ENCODE measurements at places on chromosomes 5 and 9.

- no peak for DNase-seq
Measured at GRCh38 chr5:20030125-20030524, 42.1 kb upstream of the CDH18 start.

DNA sequence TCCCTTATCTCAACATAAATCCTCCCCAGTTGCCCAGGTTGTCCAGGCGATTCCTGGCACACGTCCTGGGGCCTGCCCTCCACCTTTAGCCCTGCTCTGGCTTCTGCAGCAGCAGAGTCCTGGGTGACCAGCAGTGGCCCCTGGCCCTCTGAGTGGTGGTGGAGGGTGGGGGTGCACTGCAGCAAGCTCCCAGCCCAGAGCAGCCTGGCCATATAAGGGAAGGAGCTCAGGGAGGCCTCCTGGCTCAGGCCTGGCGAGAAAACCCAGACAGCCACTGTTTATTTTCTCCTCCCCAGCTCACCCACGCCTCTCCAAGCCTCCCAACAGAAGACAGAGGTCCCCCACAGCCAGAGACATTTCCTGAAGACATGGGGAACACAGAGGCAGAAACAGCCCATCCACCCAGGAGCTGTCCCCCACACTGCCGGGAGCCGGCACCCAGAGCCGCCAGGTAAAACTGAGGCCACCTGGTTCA is 44.7 kb upstream of the IL17B start:
- no peak for DNase-seq

- no peak for DNase-seq
Measured at GRCh38 chr9:69317894-69318293, 7.1 kb upstream of the ENTREP1 start.

- no peak for DNase-seq
Measured at GRCh38 chr9:135962696-135963307, 1.6 kb upstream of the UBAC1 start.

DNA sequence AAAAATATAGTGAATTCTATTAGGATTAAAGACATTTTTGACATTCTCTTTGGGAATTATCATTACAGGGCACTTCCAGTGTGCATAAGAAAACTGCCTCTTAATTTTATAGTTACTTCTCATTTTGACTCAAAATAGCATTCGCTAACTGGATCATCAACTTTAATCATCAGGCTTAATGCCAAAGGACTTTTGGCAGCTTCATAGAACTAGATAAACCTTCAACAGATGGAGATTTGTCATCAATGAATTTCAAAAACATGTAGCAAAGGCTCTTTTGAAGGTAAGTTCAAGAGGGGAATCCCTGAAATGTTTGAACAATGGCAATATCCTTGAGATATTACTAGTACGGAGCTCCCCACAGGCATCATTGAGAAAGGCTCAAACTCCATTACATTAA is 447.2 kb downstream of the PDE4D start:
- DNase-seq: no peak

- no peak for DNase-seq
Measured at GRCh38 chr5:118956727-118957126, 31.6 kb downstream of the DTWD2 start.

DNA sequence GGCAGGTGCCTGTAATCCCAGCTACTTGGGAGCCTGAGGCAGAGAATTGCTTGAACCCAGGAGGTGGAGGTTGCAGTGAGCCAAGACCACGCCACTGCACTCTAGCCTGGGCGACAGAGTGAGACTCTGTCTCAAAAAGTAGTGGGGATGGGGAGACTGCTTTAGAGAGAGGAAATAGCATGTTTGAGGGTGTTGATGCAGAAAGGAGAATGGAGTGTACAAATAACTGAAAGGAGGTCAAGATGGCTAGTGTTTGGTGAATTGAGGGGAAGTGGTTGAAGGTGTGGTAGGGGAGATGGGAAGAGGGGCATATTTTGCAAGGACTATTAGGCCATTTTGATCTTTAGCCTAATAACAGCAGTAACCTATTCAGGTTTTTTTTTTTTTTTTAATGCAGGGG is 18.2 kb downstream of the TENT2 start:
- DNase-seq: no peak

GRCh38 chr5:74127381-74128320 is 501.7 kb downstream of the ARHGEF28 start:
- no peak for DNase-seq

DNA sequence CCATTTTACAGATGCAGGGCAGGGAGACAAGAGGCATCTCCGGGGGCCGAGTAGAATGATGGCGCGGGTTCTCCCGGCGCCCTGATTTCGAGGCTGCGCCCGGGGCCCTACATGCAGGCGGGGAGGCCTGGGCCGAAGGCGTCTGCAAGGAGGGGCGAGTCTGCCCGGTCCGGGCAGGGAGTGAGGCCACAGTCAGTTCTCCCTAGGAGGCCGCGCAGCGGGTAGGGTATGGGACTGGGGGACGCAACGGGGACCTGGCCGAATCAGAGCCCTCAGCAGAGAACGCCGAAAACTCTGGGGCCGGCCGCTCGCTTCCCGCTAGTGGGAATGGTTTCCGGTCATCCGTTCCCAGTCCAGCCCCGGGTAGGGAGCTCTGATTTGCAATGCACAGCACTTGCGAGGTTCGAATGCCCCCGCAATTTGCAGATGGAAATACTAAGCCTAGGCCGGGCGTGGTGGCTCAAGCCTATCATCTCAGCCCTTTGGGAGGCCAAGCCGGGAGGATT is 6.4 kb downstream of the TLX3 start:
- no peak for DNase-seq

DNA sequence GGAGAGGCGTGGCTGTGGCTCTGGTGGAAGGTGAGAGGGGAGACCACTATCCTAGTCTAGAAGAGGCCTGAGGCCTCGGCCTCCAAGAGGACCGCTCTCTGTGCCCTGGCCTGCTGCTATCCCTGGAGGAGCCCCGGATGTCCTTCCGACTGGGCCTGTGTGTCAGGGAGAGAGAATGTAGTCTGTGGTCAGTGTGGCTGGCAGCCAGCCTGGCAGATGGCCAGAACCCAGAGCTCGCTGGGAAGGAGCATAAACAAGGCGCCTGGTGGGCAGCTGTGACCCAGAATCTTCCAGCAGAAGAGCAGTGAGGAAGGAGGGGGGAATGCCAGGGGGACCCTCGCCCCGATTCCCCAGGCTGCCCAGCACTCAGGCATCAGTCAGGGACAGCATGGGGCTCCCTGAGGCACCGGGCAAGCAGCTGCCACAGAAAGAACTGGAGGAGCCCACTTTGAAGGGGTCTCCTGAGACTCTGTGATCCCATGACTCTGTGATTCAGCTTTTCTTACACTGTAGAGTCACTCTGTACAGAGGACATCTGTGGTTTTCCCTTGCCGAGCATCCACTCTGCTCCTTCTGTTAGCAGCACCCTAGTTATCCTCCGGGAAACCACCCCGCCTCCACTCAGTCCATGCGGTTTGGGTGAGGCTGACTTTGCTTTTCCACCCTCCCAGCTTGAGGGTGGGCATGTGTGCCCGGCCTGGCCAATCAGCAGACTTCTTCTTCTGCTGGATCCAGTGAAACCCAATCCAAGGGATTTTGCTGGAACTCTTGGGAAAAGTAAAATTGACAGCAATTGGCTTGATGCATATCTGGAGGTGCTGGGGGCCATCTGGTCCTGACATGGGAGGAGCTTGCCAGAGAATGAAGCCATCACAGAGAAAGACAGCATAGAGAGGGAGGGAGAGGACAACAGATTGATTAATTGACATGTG is 46.2 kb upstream of the PWWP2A start:
- DNase-seq: no peak

DNA sequence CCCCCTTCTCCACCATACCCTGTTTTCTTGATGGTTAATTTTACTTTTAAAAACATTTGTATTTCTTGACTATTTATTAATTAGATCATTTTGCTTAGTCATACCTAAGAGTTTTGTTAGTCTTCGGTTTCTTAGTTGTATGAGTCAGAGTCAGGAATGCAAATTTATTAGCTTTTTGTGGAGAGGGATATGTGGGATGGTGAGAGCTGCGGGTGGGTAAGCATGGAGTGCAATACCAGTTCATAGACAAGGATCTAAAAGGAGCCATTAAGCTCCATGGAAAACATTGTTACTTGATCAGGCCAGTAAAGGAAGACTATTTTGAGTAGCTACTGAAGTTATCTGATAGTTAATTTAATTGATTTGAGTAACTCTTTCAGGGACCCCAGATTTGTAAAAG is 77.5 kb downstream of the ZSWIM6 start:
- DNase-seq: no peak

GRCh38 chr5:10228288-10228687 is 21.4 kb downstream of the ATPSCKMT start:
- no peak for DNase-seq

DNA sequence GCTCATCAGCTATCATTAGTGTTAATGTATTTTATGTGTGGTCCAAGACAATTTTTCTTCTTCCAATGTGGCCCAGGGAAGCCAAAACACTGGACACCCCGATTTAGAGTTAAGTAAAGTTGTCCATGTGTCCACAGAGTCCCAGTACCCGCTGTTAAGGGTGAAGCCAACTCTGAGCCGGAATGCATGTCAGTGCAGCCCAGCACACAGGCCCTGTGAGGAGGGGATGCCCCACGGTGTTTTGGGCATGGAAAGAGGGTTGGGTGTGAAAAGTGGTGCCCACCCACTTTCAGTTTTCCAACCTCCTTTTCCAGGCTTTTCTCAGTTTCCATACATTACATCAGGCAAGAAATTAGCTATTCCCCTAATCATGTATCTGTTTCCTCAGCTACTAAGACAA is 24.4 kb downstream of the SHC3 start:
- no peak for DNase-seq

GRCh38 chr5:10612251-10612650 is 48.4 kb downstream of the ANKRD33B start:
- DNase-seq: no peak

- DNase-seq: no peak
Measured at GRCh38 chr5:74396913-74397622, 243.5 kb downstream of the ENC1 start.

DNA sequence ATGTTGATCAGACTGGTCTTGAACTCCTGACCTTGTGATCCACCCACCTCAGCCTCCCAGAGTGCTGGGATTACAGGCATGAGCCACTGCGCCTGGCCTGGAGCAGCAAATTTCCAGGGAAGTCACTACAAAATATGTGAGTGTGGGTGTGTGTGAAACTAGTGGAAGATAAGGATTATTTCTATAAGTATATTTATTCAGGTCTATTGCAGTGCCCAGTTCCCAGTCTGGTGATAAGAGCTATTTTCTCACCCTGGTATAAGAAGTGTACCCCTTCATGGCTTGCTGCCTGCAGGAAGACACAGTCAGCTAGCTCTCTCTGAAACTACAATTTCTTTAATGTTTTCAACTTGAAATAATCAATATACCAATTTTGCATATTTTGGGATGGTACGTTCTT is 37.1 kb downstream of the TARS1 start:
- DNase-seq: no peak

- no peak for DNase-seq
Measured at GRCh38 chr5:63686938-63687337, 275.3 kb downstream of the HTR1A start.

GRCh38 chr9:76897804-76898525 is 7.9 kb downstream of the PRUNE2 start:
- no peak for DNase-seq

GRCh38 chr9:34318163-34318790 is 10.8 kb downstream of the KIF24 start:
- DNase-seq: no peak

DNA sequence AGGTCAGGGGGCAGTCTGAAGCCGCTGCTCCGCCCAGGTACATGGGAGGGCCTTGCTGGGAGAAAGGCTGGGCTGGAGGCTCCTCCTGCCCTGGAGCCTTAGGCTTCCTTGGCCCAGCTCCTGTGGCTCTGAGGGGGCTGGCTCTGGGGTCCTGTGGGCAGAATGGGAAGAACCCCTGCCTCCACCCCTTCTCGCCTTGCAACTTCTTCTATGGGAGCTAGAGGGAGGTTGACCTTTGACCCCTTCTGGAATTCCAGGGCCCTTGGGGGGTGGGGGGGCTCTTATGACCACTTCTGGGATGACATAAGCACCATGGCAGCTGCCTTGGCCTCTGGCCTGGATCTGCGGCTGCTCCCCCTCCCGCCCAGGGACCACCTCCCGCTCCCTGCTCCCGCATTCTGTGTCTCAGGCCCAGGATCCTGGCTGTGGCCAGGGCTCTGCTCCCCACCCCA is 32.2 kb downstream of the IER5L start:
- no peak for DNase-seq

GRCh38 chr9:112997236-112997941 is 14.6 kb downstream of the ZNF883 start:
- DNase-seq: no peak

DNA sequence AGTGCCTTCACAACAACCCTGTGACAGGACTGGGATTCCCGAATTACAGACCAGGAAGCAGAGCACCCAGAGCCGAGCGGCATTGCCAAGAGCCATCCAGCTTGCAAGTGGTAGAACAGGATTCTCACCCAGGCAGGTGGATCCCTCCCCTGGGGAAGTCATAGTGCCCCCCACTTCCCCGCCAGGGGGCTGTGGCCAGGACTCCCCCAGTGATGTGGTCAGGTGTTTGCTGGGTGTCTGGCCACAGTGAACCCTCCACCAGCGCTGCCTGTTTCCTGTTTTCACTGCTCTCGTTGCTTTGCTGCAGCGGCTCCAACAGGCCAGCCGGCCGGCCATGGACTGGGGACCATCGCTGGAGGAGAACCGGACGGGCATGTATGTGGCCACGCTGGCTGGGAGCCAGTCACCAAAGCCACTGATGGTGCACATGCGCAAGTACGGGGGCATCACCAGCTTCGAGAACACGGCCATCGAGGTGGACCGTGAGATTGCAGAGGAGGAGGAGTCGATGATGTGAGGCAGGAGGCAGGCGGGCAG is 19.3 kb downstream of the SLC6A7 start:
- DNase-seq: no peak

GRCh38 chr5:82291420-82291819 is 13.3 kb upstream of the RPS23 start:
- no peak for DNase-seq

DNA sequence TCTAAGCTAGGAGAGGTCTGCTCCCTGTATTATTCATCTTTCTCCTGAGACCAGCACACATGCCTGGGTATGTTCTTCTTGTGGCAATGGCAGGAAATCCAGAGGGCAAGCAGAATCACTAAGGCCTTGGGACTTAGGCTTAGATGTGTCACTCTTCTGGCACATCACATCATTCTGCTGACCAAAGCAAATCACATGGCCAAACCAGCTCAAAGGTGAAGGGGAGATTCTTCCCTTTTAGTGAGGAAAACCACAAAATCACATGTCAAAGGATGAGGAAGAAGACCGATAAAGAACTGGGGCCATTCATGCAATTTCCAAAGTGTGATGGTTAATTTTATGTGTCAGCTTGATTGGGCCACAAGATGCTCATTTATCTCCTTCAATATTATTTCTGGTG is 5.7 kb upstream of the AGGF1 start:
- no peak for DNase-seq

DNA sequence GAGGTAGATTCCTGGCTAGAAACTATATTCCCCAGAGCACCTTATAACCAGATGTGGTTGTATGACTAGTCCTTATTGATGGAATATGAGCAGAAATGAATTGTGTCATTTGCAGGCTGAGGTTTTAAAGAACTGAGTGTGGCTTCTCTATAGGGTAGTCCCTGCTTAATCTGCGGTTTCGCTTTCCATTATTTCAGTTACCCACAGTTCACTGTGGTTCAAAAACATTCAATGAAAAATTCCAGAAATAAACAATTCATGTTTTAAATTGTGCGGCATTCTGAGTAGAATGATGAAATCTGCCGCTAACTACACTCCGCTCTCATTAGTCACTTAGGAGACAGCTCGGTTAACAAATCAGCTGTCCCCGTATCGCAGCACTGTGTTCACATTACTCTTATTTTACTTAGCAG is 65.1 kb downstream of the ANKRD55 start:
- DNase-seq: no peak

All from KG1 (cell line).